ENCODE measurements at places on chromosomes 1 and 21.

GRCh38 chr1:100931716-100932115, 35.8 kb downstream of the SLC30A7 start:
- no peak for DNase-seq

GRCh38 chr21:45584786-45585185, 42.5 kb upstream of the SLC19A1 start:
- no peak for DNase-seq

- DNase-seq, result no peak
Measured at GRCh38 chr1:211586538-211586937, 7.6 kb upstream of the SLC30A1 start.

DNA sequence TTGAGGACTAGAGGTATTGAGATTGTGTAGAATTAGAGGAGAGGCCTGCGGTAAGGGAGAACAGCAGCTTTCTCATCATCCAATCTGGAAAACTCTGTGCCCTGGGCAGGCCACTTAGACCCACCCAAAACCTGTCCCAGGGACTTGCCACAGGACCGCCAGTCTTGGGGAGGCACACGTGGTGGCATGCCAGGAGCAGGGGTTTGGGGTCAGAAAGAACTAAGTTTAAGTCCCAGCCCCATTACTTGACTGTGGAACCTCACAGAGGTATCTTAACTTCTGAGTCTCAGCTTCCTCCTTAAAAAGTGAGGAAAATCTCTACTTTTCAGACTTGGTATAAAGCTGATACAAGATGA, 356.6 kb downstream of the HHAT start:
- DNase-seq, result no peak

GRCh38 chr1:186409091-186409490, 33.5 kb downstream of the ODR4 start:
- peak; percentile 28 for DNase-seq

GRCh38 chr21:28266061-28266460, 726.6 kb downstream of the LTN1 start:
- DNase-seq, result no peak

GRCh38 chr1:26545969-26546323, 16.4 kb downstream of the RPS6KA1 start:
- no peak for DNase-seq

DNA sequence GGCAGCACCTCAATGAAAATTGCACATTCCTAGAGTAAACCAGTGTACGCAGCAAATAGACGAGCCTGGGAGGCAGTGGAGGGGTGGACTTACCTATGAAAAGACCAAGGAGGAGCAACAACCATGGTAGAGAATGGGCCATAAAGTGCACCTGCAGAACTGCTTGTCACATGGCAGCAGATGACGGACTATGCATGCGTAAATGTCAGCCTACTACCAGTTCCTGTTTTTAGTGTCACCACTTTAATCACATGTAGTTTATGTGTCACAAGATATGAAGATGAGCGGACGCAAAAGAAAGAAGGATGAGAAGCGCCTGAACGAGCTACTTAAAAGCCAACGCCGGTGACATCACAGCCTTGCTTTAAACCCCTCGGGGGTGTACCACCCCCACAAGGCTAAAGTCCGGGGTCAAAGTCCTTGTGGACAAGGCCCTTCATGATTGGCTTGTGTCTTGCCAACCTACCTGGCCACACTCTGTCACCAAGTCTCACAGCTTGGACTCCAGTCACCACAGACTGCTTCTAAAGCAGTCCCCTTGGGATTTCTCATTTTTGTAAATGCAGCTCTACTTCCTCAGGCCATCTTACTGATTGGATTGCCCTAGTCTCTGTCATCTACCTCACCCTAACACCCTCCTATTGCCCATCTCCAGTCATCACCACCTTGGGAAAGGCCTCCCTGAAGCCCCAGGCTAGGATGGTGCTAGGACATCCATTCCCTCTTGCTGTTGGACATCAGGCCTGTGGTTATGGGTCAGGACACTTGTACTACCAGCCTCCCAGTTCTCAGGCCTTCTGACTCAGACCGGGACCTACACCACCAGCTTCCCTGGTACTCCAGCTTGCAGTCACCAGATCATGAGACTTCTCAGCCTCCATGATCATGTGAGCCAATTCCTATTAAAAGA, 6.0 kb upstream of the LY9 start:
- DNase-seq, result peak; percentile 16

- DNase-seq, result no peak
Measured at GRCh38 chr1:65207317-65207716, 59.3 kb downstream of the AK4 start.

DNA sequence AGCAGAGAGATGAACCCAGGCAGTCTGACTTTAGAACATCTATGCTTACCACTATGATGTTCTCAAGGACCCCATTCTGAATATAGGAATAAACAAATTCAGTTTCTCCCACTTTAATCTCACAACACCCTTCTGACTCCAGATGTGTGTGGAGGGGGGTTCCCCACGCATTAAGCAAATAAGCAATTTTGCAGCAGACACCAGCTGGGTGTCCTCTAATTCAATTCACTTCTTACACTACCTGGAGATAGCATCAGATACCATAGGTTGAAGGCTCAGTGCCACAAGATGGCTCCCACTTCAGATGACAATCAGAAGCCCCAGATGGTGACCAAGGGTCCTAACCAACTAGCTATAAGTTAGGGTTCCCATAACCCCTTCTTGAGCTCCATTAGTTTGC, 30.3 kb upstream of the CEP350 start:
- no peak for DNase-seq

- peak; percentile 61 for DNase-seq
Measured at GRCh38 chr1:223670458-223671159, 5.1 kb upstream of the CAPN8 start.

- DNase-seq, result peak; percentile 53
Measured at GRCh38 chr1:109089242-109090015, 1.1 kb upstream of the TMEM167B start.

DNA sequence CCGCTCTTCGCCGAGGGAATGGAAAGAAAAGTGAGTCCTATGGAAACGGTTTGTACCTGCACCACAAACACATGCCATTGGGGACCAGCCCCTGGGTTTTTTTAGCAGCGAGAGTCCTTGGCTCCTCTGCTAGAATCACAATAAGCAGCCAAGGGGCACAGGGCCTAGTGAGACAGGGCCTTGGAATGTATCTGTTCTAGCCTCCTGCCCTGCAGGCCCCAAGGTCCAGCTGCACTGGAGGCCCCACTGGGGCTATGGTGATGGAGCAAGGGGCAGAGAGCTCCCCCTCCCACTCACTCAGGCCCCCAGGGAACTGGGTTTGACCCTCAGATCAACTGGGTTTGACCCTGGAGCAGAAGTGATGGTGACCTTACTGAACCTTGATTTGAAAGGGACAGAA, 14.4 kb downstream of the SHISA4 start:
- peak; percentile 92 for DNase-seq

- DNase-seq, result no peak
Measured at GRCh38 chr1:246275036-246275435, 232.0 kb downstream of the SMYD3 start.

DNA sequence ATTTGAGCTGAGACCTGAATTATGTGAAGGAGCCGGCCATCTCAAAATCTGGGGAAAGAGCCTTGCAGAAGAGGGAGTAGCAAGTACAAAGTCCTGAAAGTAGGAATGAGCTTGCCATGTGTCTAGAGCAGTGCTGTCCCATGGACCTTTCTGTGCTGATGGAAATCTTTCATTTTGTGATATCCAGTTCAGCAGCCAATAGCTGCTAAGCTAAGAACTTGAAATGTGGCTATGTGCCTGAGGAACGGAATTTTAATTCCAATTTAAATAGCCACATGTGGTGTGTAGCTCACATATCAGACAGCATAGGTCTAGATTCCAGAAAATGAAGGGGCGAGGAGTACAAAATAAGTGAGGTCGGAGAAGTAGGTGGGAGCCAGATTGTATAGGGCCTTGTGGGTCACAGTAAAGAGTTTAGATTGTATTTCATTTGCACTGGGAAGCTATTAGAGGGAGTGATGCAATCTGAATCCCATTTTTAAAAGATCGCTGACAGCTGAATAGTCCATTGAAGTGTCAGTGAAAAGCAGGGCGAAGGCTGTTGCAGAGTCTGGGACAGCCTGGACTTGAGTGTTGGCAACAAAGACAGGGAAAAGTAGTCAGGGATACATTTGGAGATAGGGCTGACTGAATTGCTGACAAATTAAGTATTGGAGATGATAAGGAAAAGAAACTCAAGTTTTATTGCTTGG, 80.3 kb downstream of the TMEM200B start:
- no peak for DNase-seq

DNA sequence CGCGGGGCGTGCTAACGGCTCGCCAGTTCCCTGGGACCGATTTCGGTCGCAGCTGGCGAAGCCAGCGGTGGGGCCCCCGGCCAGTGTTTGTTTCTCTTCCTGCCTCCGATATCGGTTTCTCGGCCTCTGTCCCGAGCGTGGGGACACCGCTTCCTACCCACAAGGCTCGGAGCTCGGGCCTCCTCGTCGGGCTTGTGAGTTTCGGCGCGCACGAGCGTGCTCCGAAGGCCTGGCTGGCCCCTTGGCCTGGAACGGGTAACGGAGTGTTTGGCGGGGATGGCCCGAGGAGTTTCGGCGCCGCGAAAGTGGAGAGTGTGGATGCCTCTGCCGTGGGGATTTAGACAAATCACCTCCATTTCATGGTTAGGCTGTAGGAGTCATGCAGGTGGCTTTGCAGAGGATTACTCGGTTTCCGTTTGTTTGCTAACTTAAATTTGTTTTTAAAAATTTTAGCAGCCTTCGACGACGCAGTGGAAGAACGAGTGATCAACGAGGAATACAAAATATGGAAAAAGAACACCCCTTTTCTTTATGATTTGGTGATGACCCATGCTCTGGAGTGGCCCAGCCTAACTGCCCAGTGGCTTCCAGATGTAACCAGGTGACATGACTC, 559 bp downstream of the RBBP4 start:
- no peak for DNase-seq

DNA sequence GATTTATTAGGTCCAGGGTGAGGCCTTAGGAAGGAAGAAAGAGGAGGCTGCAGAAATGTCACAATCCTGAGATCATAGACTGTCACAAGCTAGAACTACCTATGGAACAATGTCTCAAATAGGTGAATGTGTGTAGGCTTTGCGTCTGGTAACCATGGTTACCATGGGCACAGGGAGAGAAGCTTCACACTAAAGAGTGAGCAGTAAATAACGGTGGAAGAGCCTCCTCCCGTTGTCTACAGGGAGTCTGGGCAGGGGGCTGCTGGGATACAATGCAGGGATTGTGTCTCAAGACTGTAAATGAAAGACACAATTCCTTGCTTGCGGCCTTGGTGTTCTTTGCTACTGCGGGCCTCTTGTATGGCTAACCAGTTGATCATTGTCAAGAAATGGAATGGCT, 28.2 kb upstream of the KCNJ6 start:
- DNase-seq, result no peak

- DNase-seq, result peak; percentile 37
Measured at GRCh38 chr1:13763222-13763621, 63.2 kb downstream of the PRDM2 start.

DNA sequence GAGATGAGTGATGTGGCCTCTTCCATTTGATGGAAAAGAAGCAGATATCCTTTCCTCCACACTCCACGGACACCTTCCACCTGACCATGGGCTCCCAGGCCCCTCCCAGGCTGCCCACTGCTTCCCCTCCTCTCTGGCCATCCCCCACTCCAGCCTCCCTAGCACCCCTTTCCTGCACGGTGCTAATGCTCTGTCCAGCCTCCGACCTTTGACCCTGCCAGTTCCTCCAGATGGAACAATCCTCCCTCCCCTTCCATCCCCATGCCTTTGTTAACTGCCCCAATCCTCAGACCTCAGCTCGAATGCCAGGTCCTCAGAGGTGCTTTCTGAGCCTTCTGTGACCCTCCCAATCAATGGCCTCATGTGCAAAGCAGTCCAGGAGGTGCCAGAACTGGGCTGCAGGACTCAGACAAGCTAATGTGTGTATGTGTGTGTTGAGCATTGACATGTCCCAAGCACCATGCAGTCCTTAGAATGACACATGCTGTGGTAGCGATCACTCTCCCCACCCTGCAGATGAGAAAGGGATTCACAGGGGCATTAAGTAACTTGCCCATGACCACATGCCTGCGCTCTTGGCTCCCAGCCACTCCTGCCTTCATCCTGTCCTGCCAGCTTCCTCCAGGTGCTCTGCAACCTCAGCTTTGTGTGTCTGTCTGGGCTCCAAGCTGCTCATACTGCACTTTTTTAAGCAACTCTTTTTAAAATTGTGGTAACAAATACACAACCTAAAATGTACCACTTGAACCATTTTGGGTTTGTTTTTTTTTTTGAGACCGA, 63.5 kb upstream of the EDN2 start:
- no peak for DNase-seq

DNA sequence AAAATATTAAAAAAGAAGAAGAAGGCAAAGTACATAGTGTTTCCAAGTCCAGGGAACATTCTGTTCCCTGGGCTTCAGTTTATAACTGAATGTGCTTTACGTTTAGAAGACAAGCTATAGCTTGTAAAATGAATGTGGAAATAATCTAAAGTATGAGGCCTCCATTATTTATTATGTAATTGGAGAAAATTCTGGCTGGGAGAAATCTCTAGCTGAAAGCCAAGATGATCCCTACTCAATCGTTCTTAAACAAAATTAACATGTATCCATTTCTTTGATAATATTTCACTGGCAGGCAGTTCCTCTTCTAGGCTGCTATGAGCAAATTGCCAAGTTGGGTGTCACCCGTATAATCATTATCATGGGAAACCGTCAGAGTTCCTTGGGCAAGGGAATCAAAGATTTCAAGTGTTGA, 52.2 kb upstream of the ETS2 start:
- no peak for DNase-seq

GRCh38 chr1:34796990-34797389, 4.2 kb downstream of the GJA4 start:
- DNase-seq, result no peak

DNA sequence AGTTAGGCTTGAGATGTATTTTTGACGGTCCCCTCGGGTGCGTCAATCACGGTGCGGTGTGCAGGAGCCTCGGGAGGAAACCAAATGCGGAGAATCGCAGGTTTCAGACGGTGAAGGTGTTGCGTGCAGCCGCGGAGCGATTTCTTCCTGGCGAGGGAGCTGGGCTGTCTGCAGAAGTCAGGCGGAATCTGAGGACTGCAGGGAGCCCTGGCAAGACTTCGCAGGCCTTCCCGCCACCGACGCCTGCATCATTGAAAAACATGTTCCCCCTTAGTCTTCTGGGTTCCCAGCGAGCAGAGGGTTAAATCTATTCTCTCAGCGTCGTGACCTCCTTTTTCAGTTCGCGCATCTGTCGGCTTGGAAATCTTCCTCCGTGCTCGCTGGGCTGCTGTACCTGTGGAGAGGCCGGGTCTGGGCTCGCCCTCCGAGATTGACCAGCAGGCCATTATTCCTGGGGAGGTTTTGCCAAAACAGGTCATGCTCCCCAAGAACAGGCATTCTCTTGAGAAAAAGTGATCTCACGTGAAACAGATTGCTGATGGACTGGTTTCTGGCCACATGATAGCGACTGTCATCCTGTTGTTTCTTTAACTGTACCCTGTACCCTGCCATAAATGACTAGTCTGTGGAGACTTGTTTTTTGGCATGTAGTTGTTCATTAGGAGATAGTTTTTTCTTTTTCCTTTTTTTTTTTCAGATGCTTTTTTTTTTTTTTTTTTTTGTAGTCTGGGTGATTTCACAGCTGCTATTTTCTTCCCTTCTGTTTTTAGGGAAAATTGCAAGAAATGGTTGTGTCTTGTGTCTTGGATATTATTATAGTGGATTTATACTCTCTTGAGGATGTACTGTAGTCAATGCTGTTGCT, 894 bp downstream of the EPB41 start:
- peak; percentile 62 for DNase-seq
